ENCODE measurements at places on chromosomes 11 and 22. TPM values are rescaled to one million over a fixed set of nuclear protein-coding genes. Genes with fewer than 3 reads are reported as not detected.

KIRREL3 gene
- 6.5 TPM for total RNA-seq

TSGA10IP gene
- total RNA-seq = not detected

PRCP gene
- total RNA-seq = 46.2 TPM

FGF3 gene
- not detected for total RNA-seq

KLHL35 gene
- not detected for total RNA-seq

CLP1 gene
- 8.3 TPM for total RNA-seq

LYVE1 gene
- 150 TPM for total RNA-seq

MLC1 gene
- 0.17 TPM for total RNA-seq

APOL5 gene
- total RNA-seq = 0.29 TPM

ART1 gene
- total RNA-seq = not detected

PATE2 gene
- total RNA-seq = not detected

USH1C gene
- not detected for total RNA-seq

PGA3 gene
- not detected for total RNA-seq

CARNS1 gene
- total RNA-seq = 0.83 TPM

PARVA gene
- 220 TPM for total RNA-seq

HRAS gene
- total RNA-seq = 45.7 TPM

CTNND1 gene
- total RNA-seq = 82.3 TPM

KREMEN1 gene
- 8.7 TPM for total RNA-seq

DRICH1 gene
- total RNA-seq = not detected

MGAT3 gene
- total RNA-seq = 4.6 TPM

PARVG gene
- total RNA-seq = 8.9 TPM

GAB4 gene
- not detected for total RNA-seq

KDM4D gene
- total RNA-seq = 0.46 TPM

ARHGEF17 gene
- 104 TPM for total RNA-seq

BEST1 gene
- 4.0 TPM for total RNA-seq

MUC15 gene
- total RNA-seq = 1.5 TPM

BRSK2 gene
- total RNA-seq = 3.3 TPM

MMP3 gene
- 1.3 TPM for total RNA-seq

SMIM35 gene
- not detected for total RNA-seq

FAM180B gene
- total RNA-seq = not detected

UBQLNL gene
- total RNA-seq = 0.46 TPM

Measured in esophagus muscularis mucosa (tissue), 4 donors.